NCI-H1105 (cell line): ENCODE measurements at places on chromosomes 3 and 15.

GRCh38 chr3:41317718-41318117 lies 118.4 kb downstream of the CTNNB1 start:
- DNase-seq = no peak

- no peak for DNase-seq
These were observed 12.3 kb upstream of the MB21D2 start for GRCh38 chr3:192929755-192930547.

DNA sequence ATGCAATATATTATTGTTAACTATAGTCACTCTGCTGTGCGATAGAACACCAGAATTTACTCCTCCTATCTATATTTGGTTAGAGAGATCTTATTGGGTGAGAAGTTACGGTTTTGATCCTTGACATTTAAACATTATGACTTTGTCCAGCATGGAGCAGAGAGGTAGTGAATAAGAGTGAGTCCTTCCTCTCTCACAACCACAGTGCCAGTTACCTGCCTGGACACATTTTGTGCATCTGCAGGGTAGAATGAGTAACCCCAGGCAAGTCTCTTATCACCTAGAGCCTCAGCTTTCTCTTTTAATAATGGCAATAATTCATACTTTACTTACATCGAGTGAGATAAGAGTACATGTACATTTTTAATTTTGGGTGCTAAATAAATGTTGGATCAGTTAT lies 24.1 kb downstream of the KAT2B start:
- DNase-seq = no peak

- peak; percentile 67 for DNase-seq
These were observed 160.9 kb downstream of the TIGIT start for GRCh38 chr3:114454551-114455251.

- no peak for DNase-seq
These were observed 35.0 kb downstream of the TNK2 start for GRCh38 chr3:195873281-195873887.

DNA sequence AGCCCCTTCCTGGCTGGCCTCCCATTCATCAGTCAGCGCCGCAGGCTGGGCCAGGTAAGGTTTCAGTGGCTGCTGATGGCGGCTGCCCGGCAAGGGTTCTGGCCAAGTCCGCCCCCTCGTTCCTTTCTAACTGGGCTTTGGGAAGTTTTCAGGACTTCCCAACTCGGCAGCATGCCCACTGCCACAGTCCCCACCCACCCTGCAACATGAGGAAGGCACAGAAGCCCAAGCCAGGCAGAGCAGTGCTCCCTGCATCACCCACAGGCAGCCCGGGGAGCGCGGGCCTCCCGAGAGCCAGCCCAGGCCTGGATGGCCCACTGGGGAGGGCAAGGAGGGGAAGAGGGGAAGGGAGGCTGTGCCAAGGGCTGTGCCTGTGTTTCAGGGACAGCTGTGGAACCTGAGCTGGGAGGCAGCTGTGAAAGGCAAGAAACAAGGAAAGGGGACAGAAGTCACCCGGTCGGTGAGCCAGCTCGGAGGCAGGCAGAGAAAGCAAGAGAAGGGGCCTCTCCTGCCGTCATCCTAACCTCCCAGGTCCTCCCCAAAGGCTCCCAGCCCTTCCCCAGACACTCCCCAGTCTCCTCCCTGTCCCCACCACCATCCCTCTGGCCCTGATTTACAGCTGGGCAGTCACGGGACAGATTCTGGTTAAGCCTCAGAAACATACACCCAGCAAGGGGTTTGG lies 73.9 kb downstream of the CPN2 start:
- DNase-seq = no peak

DNA sequence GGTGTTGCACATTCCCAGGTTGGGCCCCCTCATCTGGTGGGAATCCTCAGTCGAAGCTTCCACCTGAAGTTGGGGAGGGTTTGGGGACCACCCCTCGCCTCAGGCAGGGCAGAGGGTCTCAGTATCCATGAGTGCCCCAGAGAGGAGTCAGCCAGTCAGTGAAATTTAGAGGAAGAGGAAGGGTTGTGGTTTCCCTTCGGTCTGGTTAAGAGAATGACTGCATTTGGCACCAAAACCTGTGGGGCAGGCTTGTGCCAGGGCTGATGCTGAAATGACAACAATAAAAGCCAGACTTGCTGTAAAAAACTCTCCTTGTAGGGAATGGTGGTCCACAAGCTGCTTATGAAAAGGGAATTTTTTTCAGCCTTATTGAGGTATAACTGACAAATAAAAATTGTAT lies 22.6 kb downstream of the LMCD1 start:
- DNase-seq = no peak

- no peak for DNase-seq
These were observed 407.2 kb upstream of the UBE2E2 start for GRCh38 chr3:22795917-22796316.

DNA sequence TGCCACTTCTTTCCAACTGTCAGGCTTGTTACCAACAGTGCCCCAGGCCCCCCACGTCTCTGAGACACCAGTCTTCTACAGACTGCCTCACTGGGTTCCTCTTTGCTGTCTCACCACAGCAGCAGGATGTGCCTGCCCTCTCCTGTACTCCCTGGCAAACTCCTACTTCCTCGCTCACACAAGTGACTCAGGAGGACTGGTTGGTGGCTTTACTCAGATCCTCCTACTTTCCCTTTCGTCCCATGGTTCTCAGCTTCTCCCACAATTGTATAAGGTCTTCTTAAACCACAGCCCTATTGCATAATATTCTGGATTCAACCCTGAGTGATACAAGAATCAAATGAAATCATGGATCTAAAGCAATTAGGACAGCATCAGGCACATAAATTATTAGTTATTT lies 246.6 kb upstream of the PROK2 start:
- DNase-seq = no peak

GRCh38 chr3:188217011-188217463 lies 63.1 kb downstream of the LPP start:
- DNase-seq = no peak
